ENCODE measurements at places on chromosomes 6 and 20. TPM values are rescaled to one million over a fixed set of nuclear protein-coding genes. Genes with fewer than 3 reads are reported as not detected.
A peak's percentile ranks its signal among the peaks of the same experiment; 100 is the strongest.

DNA sequence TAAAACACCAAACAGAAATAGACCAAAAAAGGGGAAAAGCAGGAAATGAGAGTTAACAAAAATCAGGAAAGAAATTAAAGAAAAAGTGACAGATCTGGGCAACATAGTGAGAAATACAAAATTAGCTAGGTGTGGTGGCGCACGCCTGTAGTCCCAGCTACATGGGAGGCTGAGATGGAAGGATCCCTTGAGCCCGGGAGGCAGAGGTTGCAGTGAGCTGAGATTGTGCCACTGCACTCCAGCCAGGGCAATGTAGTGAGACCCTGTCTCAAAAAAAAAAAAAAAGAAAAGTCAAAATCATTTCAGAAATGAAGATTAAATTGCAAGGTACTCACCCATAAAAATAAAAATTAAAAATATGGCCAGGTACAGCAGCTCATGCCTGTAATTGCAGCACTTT is 13.0 kb upstream of the GRM4 start:
- no peak for DNase-seq

DNA sequence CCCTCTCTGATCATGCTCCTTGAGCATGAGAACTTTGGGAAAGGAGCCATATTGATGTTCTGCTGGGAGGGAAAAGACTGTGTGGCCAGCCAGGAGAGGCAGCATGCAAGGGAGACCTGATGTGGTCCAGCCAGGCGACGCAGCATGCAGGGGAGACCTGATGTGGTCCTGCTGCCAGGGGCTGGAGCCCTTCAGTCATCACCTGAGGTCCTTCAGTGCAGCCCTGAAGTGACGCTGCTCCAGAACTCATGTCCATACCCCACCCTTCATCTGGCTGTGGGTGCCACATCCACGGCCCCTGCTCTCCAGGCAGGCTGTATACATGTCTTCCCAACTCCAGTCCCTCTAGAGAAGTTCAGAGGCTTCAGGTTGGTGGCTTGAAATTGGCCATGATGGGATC is 134.4 kb downstream of the ERMARD start:
- DNase-seq = no peak

DNA sequence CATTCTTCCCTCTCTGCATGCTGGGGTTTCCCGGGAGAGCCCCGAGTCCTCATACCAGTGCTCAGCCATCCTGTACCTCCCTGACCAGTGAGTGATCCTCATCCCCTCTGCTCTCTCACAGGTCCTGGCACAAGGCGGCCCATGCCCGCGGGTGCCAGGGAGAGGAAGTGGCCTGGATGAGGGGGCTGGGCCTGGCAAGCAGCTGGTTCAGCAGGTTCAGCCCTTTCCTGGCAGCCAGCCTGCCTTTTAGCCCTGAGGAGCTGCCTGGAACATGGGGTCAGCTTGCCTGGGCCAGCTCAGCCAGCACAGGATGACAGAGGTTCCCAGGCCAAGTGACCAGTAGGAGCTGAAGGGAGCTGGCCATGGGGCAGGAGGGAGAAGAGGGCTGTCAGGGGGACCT is 10.9 kb downstream of the MOCS1 start:
- DNase-seq = no peak

Gene NOTCH4
- 2.0 TPM for total RNA-seq

DNA sequence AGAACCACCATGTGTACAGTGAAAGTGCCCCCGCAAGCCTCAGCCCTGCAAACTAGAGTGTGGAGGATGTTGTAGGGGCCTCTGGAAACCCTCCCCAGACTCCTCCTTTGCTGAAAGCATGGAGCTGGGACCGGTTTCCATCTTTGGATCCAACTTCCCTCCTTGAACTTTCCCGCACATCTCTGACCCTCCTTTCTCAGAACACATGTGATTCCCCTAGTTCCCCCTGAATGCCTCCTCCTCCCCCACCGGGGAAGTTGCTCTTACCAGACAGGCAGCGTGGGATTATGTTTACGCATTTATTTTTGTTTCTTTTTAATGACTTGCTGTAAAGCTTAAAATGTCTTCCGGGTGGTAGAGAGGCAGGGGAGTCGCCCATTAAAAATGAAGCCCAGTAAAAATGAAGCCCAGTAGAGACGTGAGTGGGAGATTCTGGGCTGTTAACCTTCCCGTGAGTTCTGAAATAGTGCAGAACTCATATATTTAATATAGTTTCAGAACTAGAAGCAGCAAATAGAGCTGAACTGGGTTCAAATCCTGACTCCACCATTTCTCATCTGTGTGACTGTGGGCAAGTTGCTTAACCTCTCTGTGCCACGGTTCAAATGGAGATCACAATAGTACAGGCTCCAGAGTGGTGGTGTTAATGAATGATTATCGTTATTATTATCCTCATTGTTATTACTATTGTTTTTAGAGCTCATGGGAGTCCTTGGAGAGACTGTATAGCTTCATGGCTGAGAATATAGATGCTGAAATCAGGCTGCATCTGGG is 8.0 kb upstream of the PTPN1 start:
- DNase-seq = no peak

DNA sequence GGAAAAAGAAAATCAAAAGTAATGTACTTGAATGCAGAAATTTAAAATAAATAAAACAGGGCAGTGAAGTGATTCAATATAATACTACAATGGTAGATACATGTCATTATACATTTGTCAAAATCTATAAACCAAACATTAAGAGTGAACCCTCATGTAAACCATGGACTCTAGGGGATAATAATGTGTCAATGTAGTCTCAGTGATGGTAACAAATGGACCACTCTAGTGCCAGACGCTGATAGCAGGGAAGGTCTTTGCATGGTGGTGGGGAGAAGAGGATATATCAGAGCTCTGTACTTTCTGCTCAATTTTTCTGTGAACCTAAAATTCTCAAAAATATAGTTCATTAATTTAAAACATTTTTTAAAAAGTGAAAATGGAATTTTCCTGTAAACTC is 19.8 kb upstream of the STXBP5 start:
- DNase-seq = no peak

GRCh38 chr6:138554146-138554545 is 54.9 kb upstream of the NHSL1 start:
- DNase-seq = no peak

DNA sequence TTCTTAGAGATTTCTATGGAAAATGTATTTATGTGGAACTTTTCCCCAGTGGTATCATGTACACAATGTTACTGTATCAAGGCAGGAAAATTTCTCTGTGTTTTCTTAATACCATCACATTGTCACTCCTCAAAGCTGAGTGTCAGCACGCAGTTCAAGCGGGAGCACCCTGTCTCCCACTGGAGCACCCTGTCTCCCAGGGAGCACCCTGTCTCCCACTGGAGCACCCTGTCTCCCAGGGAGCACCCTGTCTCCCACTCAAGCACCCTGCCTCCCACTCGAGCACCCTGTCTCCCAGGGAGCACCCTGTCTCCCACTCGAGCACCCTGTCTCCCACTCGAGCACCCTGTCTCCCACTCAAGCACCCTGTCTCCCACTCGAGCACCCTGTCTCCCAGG is 51.3 kb downstream of the PSMG4 start:
- DNase-seq = no peak

- DNase-seq = no peak
Observed at GRCh38 chr6:3286641-3287171, 28.0 kb downstream of the PSMG4 start.

DNA sequence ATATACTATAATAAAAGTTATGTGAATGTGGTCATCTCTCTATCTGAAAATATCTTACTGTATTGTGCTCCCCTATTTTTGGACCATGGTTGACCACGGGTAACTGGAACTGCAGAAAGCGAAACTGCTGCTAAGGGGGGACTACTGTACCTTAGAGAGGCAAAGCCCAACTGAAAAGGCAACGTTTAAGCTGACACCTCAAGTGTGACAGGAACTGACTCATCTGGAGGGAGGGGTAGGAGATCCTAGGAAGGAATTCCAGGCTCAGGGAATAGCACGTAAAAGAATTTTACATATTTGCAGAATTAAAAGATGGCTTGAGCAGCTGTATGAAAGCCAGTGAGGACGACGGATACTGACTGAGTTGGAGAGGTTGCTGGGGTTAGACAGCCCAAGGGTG is 34.8 kb downstream of the ELOVL2 start:
- peak; percentile 71 for DNase-seq

Gene KIF25
- 0.44 TPM for total RNA-seq

DNA sequence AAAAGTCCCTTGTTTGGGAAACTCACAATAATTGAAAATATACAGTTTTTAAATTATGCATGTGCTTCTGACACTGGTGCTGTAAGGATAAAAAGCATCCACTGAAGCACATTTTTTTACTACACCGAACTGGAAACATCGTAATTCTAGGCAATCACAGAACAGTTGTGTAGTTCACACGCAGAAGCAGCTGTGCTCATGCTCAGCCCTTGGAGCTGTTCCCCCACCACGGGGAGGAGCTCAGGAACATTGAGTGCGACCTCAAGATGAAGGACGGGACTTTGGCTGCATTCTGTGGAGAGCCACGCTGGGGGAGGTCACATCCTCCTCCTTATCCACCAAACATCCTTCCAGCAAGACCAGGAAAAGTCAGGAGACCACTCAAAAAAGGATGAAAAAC is 466.3 kb upstream of the CDH4 start:
- no peak for DNase-seq

Measured in Panc1 (cell line).